Kasumi-1 (cell line): ENCODE measurements at places on chromosomes 7 and 10.
A peak's percentile ranks its signal among the peaks of the same experiment; 100 is the strongest.

GRCh38 chr7:2631946-2632732 is at the start of gene TTYH3:
TTYH3 (plus strand) TSS chr7:2631986; CDS start chr7:2632156, 170 bp downstream.
- no peak for DNase-seq

DNA sequence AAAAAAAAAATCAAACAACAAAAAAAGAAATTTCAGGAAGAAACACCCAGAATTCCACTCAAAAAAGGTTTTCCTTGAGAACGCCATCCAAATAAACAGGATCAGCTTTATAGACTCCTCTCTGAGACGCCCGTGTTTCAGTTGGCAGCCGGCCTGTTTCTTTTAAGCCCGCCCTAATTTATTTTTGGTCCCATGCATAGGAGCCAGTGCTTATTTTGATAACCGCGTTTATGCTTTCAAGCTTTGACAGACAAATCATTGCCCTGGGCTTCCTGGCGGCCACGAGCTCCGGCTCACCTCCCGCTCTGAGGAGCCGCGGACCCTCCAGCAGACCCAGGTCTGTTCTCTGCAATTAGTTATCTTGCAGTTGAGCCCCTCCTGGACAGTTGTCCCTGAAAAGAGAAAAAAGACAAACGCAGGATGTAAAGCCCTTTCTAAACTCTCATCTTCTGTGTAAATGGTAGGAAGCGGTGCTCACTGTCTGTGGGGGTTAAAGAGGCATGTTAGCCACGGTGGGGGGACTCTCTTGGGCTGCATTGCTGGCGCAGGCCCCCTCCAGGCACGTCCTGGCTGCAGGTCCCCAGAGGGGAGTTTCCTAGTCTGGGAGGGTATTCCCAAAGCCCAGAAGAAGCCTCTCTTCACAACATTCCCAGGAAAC is 22.2 kb upstream of the UNCX start:
- DNase-seq, result no peak

DNA sequence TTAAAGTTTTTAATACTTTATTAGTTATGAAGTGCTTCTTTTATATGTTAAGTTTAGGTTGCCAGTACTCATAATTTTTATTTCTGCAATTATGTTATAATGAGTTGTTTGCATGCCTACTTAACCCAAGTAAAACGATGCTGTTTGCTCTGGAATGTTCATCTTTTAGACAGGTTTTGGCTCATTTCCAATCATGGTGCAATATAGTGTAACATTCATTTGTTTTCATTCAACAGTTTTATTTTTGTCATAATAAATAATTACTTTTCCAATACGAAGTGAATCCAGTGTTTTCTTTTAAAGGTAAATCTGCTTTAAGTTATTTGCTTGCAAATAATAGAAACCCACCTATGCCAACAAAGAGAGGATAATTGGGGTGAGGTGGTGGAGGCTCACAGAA is 22.1 kb downstream of the ARL5B start:
- DNase-seq, result no peak

DNA sequence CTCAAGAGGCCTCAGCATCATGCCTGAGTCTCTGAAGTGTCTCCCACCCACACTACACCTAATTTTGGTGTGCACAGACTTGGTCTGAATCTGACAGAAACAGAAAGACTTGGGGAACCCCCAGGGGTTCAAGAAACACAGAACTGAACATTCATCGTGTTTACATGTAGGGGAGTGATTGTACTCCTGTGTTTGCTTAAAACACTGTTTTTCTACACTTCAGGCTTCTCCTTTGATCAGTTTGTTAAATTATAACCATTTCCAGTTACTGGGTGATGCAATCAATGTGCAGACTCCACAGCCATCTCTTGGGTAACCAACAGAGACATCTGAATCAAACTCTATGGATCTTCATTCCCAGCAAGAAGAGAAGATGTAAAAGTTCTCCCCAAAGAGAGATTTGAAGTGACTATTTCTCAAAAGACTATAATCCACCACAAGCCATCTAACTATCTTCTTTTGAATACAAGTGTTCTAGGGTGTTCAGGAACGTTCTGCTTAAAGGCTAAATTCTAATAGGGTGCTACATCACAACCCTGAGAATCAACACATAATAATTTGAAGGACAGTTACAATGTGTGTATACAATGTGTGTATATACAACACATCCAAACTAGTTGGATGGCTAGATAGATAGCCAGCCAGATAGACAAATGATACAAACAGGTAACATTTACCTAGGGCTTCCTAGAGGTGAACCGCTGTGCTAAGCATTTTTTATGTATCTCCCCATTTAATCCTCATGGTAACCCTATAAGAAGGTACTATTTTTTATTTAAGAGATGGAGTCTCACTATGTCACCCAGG is 34.2 kb downstream of the DNAJC12 start:
- no peak for DNase-seq

DNA sequence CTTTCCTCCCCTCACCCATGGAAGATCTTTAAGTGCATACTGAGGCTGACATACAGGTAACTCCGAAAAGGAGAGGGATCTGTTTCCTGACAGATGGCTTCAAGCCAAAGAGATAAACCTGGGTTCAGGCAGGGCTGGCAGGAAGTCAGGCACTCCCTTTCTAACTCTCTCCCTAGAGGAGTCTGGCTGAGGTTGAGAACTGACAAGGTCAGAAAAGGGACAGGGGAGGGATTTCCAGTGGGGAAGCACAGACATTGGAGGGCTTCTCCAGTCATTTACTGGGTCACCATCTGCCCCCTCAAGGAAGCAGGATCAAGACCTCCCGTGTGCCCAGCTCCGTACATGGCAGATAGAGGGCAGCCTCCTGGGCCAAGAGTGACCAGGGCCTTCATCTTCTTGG is 31.6 kb downstream of the TLX1 start:
- no peak for DNase-seq

GRCh38 chr10:106436123-106436715 is 728.3 kb downstream of the SORCS1 start:
- DNase-seq, result no peak

- DNase-seq, result no peak
These were observed 186.2 kb upstream of the FAM3C start for GRCh38 chr7:121582258-121582657.

DNA sequence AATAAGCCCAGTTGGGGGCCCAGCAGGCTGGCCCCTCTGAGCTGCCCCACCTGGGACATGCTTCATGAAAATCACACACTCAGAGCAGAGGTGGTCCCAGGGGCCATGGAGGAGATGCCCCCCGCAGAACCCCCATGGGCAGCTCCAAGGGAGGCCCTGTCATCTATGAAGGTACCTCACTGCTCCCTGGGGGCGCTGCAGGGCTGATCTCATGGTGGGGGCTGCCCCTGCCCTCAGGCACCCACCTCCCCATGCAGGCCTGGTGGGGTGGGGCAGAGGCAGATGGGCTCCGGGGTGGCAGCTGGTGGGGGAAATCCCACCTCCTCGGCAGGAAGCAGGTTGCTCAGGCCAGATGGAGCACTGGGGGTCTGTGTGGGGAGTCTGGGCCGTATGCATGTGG is 60.5 kb downstream of the YKT6 start:
- DNase-seq, result no peak

DNA sequence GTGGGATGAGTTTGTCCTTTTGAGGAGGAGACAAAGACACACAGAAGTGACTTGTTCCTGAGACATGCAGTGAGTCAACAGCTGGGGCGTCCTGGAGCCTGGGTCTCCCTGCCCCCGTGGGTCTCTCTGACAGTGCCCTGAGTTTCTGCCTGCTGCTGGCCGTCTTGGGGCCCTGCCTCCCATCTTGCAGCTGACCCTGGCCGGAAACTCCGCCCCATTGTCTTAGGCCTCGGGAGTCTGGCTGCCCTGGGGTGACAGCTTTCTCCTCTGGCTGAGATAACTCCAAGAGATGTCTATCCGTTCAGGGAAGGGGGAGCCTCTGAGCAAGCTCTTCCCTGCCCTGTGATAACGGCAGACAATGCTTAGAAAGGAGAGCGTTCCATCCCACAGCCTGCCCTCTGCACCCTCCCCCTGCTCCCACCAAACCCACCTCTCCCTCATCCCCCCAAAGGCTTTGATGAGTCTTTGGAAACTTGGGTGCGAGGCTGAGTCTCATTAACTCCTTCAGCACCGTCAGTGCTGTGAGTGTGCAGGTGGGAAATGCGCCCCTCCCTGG is 69.5 kb upstream of the PODXL start:
- no peak for DNase-seq

GRCh38 chr10:113484487-113484886 is 68.4 kb upstream of the HABP2 start:
- DNase-seq, result no peak

GRCh38 chr7:154863766-154864522 is 139.0 kb downstream of the PAXIP1 start:
- DNase-seq, result no peak

DNA sequence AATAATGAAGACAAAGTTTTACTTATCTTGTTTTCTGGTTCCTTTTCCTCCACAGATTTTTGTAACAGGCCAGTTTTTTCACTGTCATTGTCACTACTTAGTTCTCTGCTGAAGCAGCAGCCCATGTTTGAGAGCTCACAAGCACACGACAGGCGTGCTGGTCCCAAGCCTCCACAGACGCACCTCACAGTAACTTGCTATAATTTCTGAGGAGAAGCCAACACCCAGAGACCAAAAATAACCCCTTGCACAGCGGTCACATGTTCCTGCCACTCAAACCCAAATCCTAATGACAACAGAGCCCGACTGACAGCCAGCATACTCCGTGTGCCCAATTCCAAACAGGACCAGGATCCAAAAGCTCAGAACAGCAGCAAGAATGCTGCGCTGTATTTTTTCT is 58.5 kb downstream of the LARP4B start:
- no peak for DNase-seq

DNA sequence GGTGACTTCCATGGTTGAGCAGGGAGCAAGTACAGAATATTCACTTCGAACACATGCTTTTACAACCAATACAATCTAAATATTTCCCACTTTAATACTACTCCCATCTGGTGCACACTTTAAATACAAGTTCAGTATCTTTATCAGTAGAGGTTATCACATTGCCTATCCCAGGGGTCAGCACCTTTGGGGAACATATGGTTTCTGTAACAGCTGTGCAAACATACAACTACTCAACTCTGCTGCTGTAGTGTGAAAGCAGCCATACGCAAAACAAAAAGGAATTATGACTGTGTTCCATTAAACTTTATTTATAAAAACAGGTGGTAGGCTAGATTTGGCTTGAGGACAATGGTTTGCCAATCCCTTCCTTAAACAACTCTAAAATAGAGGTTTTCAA is 157.5 kb downstream of the XPNPEP1 start:
- DNase-seq, result no peak

- no peak for DNase-seq
These were observed 70.2 kb upstream of the CUX1 start for GRCh38 chr7:101747053-101747878.

DNA sequence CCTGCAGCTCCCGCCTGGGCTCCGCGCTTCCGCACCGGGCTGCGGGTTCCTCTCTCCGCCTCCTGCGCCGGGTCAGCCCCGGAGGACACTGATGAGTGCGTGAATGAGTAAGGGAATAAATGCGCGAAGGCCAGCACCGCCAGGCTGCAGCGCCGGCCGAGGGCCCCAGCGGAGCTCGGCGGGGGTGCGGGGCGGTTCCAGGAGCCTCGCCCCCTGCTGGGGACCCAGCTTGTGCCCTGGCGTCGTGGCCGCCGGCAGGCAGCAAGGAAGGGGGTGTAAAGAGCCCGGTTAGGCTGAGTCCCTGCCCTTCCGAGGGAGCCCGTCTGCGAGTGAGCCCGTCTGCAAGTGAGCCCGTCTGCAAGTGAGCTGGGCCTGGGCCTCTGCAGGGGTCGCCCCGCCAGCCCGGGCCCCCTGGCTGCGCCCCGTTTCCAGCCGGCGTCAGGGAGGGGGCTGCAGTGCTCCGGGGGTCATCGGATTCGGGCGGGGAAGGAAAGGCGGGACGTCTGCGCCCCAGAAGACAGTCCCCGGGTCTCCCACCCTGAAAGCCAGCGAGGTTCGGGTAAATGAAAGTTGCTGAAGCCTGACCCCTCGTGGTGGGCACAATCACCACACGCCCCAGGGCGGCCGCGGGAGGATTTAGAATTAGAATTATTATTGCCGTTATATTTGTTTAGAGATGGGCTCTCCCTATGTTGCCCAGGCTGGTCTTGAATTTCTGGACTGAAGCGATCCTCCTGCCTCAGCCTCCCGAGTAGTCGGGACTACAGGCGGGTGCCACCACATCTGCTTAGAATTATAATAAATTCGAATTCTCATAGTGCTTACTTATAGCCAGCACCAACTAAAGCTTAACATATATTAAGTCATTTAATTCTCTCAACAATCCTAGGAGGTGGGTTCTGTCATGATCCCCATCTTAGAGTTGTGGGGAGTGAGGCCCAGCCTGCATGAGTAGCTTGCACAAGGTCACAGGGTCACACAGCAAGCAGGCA is 8.6 kb upstream of the CRYGN start:
- peak; percentile 83 for DNase-seq

- DNase-seq, result peak; percentile 70
These were observed 4.9 kb downstream of the TMEM270 start for GRCh38 chr7:73865738-73866445.

DNA sequence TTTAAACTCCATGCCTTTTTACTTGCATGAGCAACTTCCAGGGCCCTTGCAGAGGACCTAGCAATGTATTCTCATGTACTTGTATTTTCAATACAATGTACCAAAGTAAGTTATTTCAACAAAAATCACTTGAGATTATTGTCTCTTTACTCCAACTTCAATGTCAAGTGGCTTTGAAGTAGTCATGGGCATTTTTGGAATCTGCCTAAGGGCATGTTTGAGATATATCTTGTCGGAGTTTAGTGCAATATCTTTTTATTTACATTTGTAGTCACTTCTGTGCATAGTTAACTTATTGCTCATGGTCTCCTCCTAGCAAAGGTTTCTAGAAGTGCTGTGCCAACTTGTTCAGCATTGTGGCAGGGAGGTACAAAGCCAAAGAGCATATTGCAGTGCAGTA is 508.7 kb upstream of the SEMA3D start:
- no peak for DNase-seq

DNA sequence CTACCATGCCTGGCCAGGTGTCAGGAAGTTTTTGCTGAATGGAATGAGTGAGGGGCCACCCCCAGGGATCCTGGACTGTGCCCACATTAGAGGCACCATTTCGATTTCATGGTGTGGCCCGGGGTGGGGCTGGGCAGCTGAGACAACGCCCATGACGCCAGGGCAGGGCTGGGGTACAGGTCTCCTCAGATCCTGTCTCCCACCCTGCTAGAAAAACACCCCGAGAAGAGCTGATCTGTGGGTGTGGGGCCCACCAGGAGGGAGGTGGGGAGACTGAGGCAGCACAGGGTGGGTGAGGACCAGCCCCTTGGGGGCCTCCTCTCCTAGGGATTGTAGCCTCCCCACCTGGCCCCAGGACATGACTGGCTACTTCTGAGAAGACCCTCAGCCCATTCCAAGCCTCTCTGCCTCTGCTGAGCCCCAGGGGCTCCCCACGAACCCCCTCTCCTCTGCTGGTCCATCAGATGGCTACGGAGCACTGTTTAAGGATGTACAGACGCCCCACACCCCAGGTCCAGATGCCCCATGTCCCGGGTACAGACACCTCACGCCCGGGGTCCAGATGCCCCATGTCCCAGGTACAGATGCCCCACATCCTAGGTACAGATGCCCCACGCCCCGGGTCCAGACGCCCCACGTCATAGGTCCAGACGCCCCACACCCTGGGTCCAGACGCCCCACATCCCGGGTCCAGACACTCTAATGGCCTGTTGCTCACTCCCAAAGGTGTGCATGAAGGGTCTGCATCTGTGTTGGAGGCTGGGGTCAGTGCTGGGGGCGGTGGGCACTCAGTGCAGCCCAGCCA is 99.4 kb downstream of the MICALL2 start:
- DNase-seq, result no peak

GRCh38 chr10:5573968-5574641 is 49.3 kb downstream of the CALML3 start:
- no peak for DNase-seq
